ENCODE measurements at places on chromosomes 3 and 15.

- no peak for DNase-seq
These were observed 24.3 kb upstream of the KPNA1 start for GRCh38 chr3:122538956-122539490.

DNA sequence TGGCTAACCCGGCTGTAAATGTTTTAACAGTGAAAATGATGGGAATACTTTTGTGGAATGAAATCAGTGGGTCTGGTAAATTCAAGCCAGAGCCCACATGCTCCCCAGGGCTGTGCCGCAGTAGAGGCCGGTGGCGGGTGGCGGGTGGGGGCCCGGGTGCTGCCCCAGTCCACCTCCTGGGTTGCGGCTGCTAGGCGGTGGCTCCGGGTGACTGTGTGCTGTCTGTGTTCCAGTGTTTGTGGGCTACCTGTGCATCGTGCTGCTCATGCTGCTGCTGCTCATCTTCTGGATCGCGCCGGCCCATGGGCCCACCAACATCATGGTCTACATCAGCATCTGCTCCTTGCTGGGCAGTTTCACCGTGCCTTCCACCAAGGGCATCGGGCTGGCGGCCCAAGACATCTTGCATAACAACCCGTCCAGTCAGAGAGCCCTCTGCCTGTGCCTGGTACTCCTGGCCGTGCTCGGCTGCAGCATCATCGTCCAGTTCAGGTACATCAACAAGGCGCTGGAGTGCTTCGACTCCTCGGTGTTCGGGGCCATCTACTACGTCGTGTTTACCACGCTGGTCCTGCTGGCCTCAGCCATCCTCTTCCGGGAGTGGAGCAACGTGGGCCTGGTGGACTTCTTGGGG is 14.9 kb upstream of the NIPA2 start:
- no peak for DNase-seq

DNA sequence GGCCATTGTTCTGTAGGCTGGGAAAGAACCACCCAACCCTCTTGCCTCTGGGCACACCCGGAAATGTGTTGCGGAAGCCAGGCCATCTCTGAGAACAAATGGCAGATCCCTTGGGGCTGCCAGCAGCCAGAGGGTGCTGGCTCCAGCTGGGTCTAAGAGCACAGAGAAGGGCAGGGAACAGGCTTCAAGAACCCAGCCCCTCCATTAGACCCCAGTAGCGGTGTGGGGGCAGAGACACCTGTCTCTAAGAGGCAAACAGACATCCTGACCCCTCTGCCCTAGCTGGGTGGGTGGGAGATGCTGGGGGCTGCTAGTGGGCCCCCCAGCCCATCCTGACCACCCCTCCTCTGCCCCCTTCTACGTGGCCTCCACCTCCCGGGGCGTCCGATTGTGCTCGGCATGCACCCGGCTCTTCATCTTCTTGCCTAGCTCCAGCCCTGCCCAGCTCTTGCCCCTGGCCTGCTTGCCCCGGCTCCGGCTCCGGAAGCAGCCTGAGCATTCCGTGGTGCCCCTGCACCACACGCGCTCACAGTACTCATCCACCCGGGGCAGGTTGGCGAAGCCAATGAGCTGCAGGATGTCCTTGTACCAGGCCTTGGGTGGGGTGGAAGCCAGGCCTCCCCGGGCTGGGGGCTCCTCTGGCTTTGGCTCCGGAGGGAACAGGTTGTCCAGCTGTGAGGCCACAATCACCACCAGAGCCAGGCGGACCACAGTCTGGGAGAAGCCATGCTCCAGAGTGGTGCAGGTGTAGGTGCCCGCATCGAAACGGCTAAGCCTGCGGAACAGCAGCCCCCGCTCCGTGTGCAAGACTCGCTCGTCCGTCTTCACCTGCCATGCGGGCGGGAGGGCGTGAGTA is 9.4 kb downstream of the SEMA3G start:
- no peak for DNase-seq

DNA sequence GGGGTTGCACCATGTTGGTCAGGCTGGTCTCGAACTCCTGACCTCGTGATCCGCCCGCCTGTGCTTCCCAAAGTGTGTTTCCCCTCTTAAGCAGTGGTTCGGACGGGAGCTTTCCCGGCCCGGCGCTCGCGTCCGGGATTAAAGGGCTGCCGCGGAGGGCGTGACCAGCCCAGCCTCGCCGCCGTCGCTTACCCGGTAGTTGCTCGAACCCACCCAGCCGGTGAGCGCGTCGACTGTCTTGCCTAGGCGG is 513 bp downstream of the CLASP2 start:
- DNase-seq = peak; percentile 58

DNA sequence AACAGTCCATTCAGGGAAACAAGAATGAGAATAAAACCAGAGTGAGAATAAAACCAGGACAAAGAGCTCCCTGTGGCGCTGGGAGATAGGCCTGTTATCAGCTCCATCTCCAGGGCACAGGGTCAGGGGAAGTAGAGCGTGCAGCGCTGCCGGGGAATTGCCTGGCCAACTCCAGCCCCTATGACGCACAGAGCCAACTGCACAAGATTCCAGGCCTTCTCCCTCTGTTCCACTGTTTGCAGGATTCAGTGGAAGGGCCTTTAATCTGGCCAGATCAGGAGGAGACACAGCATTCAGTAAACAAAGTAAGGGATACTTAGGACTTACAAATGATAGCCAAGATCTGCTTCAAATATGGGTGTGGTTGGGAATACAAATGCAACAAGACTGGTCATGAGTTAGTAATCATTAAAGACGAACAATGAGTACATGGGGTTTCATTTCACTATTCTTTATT is 49.4 kb downstream of the ITGB5 start:
- peak; percentile 66 for DNase-seq

DNA sequence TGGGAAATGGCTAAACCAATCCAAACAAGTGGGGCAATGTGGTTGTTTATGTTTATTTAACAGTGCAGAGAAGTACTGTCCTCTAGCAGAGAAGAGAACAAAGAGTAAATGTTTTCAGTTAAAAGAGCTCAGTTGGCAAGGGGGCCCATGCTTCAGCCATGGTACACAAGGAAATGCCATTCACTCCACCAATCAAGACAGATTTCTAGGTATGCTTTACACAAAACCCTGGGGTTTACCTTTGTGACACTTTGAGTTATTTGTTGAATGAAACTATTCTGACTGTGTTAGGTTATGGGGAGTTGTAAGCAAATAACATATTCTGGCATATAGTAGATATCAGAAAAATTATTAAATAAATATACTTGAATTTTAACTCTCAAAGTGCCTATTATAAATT is 228.5 kb upstream of the MME start:
- no peak for DNase-seq

- DNase-seq = no peak
These were observed 49.3 kb upstream of the KCNAB1 start for GRCh38 chr3:156071031-156071430.

- no peak for DNase-seq
These were observed 16.8 kb downstream of the RPUSD3 start for GRCh38 chr3:9826815-9827573.

DNA sequence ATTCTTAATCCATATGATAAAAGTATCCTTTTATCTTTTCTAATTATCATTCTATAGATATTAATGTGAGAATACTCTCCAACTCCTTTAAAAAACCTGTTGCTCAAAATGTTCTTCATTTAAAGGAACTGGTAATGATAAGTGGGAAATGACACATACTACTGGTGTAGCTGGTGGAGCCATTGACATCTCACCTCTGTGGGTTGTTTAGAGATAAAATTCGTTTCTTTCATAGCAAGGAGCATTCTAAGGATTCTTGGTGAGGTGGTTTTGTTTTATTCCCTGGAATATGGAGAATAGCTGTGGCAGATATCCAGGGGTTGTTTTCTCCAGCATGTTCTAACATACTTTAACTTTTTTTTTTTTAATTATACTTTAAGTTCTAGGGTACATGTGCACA is 299.8 kb upstream of the THBS1 start:
- no peak for DNase-seq

DNA sequence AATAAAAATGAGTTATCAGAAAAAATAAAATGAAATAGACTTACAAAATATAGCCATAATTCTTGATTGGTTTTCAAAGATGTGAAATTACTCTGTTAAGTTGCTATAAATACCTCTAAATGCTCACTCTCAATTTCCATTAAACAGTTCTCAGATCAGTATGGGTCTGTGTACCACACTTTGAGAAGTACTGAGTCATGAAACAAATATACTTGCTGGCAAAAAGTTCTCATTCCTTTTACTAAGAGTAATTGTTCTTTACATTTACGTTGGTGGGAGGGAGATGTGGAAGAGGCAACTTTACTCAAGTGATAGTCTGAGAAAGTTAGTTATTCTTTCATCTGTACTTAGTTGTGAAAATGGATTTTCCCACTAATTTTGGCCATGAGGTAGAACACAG is 96.3 kb downstream of the ZNF385D start:
- peak; percentile 21 for DNase-seq

GRCh38 chr3:72354486-72354885 is 493.8 kb downstream of the SHQ1 start:
- no peak for DNase-seq

DNA sequence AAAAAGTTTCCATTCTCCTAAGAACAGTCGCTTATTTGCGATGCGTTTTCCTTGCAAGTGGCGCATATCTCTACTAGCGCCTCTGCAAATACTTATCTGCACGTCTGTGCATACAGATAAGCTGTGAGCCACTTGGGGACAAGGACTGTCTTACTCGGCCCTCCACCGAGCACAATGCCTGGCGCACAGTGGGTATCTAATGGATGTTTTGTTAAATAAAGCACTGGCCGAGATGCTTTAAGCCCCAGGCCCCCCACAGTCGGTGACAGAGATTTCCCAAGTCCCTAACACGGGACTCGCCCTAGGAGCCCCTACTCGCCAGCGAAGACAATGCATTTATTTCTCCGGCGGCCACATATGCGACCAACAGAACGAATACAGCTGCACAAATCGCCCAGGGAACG is 503 bp downstream of the HLTF start:
- DNase-seq = peak; percentile 29

GRCh38 chr3:190366133-190366532 is 21.8 kb upstream of the CLDN16 start:
- DNase-seq = peak; percentile 10

GRCh38 chr15:95249524-95249923 is 1018.2 kb downstream of the MCTP2 start:
- DNase-seq = no peak

- no peak for DNase-seq
These were observed 34.8 kb downstream of the CYP11A1 start for GRCh38 chr15:74332611-74333010.

GRCh38 chr15:70704731-70705130 is 58.6 kb downstream of the UACA start:
- no peak for DNase-seq

GRCh38 chr3:165505657-165506056 is 309.5 kb upstream of the SLITRK3 start:
- DNase-seq = no peak

DNA sequence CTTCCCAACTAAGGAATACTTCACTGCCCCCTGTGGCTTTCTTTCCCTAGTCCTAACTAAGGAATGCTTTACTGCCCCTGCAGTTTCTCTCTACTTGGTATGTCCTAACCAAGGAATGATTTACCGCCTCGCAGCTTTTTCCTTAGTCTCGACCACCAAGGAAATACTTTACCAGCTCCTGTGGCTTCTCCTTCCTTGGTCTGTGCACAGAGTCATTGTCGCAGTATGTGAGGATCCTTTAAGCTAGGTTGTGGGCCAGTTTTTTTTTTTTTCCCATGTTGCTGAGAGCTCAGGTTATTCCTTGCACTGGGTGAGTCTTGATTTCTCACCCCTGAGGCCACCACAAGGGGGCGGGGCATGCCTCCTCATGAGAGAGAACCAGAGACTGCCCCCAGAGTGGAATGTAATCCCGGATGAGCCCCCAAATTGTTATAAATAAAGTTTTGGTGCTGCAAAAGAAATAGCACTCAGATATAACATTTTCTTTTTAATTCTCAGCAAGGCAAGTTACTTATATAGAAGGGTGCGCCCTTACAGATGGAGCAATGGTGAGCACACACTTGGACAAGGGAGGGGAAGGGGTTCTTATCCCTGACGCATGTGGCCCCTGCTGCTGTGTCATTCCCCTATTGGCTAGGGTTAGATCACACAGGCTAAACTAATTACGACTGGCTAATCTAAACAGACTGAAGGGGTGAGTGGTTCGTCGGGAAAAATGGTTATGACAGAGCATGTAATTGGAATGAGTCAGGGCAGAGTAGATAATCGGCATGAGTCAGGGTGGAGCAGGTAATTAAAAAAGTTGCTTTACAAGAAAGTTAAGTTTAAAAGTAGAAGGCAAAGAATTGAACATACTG is 27.0 kb downstream of the NDUFB4 start:
- no peak for DNase-seq

GRCh38 chr3:35194666-35195065 is 444.7 kb upstream of the ARPP21 start:
- DNase-seq = no peak

DNA sequence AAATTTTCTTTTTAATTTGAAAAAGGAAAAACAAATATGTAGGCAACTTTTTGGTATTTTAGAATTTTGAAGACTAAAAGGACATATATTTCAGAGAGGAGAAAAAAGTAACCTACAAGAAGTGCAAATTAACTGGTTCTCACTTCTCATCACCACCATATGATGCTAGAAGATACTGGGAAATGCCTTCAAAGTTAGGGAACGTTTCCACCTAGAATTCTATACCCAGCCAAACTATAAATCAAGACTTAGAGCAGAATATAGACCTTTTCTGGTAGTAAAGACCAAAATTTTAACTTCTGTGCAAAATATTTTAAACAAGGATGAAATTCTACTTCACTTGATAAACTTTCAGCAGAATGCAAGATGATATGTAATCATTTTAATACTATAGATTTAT is 112.3 kb upstream of the PHLDB2 start:
- DNase-seq = no peak

GRCh38 chr3:51986010-51986947 is 2.9 kb downstream of the ACY1 start:
- DNase-seq = no peak

GRCh38 chr3:50876947-50877346 is 202.2 kb downstream of the DOCK3 start:
- peak; percentile 5 for DNase-seq

- DNase-seq = no peak
These were observed 309.1 kb upstream of the TLE3 start for GRCh38 chr15:70406617-70407335.

Data from AG08395 (cell line).